EL (cell line): ENCODE measurements at places on chromosomes 11 and 22.

DNA sequence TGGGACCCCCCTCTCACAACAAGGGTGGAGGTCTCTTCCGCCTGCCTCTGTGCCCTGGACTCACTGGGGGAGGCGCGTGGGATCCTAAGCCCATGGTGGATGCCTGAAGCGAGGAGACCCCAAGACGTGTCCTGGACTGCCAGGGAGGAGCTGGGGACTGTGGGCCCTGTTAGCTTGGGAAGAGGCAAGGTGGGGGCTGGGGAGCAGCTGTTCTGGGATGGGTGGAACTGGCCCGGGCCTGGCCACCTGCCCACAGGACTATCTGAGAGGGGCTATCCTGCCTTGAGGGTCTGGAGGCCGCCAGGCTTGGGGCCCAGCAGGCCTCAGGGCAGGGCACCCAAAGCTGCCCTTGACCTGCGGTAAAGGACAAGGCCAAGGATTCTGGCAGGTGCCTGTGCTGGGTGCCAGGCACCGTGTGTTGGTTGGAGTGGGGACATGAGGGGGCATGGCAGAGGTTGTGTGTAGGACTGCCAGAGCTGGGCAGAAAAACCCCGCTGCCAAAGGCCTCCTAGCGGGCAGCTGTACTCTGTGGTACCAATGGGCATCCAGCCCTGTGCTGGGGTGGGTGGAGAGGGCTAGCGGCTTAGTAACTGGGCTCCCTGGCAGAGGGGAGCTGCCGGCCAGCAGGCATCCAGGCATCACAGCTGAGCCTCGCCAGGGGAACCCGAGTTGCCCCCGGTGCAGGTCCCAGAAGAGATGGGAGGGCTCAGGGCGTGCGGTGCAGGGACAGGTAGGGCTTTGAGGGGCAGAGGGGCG is 670 bp downstream of the LSP1 start:
- DNase-seq = no peak

DNA sequence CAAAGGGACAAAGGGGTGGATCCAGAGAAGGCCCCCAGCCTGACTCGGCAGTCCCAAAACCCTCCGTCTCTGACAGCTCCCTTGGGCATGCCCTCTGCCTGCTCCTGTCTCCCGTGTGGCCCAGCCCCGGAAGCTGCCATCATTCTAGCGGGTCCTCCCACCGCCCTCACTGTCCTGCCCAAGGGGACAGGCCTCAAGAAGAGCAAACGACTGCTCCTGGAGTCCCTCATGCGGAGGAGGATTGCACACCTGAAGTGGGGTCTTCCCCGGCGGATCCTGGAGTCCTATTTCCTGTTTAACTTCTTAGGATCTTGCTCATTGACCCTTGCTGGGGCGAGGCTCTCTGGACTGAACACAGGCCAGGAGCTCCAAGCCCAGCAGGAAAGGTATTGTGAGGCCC is 2.6 kb upstream of the MEI1 start:
- DNase-seq = no peak

- no peak for DNase-seq
Observed at GRCh38 chr11:40094954-40095353, 1364.5 kb downstream of the LRRC4C start.

GRCh38 chr11:84289381-84289906 is 1003.3 kb upstream of the CCDC90B start:
- DNase-seq = no peak

- DNase-seq = no peak
Observed at GRCh38 chr11:113147249-113147648, 167.1 kb upstream of the TTC12 start.

GRCh38 chr22:40659166-40659565 is 20.1 kb upstream of the MCHR1 start:
- DNase-seq = no peak

GRCh38 chr11:1167751-1168231 is 10.0 kb downstream of the MUC5AC start:
- DNase-seq = no peak

GRCh38 chr22:47621253-47621652 is 858.8 kb downstream of the TBC1D22A start:
- no peak for DNase-seq

GRCh38 chr11:107665018-107665417 is 46.8 kb downstream of the SLN start:
- DNase-seq = no peak

DNA sequence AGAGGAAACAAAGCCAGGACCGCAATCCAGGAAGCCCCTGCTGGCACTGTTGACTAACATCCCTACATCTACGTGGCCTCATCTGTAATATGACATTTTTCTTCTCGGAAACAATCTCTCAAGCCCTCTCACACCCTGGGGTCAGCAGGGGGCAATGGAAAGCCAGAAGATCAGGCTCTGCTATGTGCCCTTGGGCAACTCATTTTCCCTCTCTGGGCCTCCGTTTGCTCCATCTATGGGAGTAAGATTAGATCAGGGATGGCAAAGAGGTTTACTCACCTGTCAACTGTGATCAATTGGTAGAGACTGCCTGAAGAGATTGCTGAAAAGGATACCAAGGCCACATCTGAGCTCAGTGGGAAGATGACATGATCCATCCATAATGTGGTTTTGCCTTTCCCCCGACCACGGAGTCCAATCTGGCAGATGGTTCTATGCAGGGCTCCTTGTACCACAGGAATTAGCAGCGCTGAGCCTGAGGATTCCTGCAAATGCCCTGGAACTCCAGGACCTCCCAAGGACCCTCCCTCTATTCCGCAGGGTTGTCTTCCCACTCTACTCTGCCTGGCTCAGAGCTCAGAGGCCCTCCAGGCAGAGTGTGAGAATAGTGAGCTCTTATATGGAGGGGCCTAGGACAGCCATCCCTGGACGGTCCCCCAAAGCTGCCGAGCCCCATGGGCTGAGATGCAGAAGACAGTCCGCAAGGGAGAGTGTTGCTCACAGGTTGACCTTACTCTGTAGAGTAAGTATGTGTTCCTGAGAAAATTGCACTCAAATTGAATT is 66.1 kb downstream of the CHST1 start:
- no peak for DNase-seq

DNA sequence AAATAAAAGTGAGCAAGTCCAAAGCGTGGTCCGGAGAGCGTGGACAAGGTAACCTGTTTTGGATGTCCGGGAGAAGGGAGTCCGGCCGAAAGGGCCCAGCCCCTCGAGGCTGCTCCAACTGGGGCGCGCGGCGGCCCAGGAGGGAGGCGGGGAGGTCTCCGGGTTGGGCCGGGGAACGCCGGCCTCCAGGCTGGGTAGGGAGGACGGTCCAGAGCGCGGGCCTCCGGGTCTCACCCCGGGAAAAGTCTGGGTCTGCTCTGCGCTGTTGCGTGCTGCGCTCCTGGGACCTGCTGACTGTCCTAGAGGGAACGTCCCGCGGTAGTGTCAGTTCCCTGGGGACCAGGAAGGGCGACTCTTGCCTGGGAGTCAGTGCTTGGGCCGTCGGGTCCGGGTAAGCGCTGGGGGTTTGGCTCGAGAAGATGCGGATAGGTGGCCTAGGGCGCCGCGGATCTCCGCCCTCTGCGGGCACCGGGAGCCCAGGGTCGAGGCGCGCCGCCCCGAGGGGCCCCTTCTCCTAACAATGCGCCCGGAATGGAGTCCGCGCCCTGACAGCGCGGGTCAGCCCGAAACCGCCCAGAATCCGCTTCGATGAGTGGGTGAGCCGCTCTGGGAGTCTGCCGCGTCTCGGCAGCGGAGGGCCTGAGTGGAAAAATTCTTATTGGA is 988 bp upstream of the FLI1 start:
- peak; percentile 55 for DNase-seq
